ACHN (cell line): ENCODE measurements at places on chromosomes 2 and 18.
A peak's percentile ranks its signal among the peaks of the same experiment; 100 is the strongest.

DNA sequence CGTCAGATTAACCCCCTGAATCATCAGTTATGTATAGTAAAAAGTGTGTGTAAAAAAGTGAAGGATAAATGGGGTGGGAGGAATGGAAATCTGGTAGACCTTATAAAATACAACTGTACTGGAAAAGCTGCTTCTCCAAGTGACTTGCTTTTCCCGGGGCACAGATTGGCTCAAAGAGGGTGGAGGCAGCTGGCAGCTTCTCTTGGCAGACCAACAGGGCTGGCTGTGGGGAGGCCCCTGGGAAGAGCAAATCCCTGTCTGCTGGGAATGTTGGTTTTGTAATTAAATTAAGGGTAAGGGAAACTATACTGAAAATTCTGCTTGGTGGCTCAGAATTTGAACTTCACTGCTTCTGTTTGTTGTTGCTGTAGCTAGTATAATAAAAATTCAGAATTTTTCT, 154.2 kb upstream of the DLX2 start:
- DNase-seq = no peak

DNA sequence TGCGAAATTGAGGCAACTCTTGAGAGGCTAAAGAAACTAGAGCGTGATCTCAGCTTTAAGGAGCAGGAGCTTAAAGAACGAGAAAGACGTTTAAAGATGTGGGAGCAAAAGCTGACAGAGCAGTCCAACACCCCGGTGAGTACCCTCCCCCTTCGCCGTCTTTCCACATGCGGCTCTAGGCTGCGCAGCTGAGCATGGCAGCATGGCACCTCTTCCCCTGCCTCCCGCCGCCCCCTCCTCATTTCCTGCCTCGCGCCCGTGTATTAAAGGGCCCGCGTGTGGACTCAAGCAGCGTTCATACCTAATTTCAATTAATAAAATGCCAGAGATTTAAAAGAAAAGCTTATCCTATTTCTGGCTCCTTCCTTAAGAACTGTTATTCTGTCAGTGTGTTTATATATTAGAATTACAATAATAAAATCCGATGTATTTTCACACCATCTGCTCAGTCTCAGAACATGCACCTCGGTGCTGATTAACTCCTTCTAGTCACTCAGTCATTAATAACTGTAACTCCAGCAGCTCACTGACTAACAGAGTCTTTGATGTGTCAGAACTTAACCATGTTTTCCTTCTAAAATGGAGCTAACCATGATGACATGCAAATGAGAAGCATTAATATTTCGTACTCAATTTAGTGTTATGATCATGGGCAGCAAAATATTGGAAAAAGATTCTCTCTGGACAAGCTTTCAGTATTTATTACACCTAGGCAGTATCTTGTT, 137.4 kb upstream of the CDCA7 start:
- DNase-seq = no peak

- DNase-seq = no peak
These were observed 59.1 kb downstream of the INO80C start for GRCh38 chr18:35438480-35439234.

DNA sequence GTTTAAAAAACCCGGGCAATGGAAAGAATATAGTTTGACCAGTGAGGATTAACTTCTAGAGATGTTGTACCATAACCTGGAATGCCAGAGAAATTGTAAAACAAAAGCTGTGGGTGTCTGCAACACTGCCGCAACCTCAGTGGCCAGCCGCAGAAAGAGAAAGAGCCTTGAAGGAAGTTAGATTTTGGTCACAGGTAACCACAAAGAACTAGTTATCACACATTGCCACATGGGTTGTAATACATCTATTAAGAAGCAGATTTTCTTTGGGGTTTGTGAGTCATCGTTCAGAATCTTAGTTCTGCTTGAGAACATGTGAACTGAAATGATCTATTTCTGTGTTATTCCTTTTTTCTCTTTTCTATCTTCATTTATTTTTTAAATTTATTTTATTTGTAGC, 222.9 kb upstream of the AGAP1 start:
- DNase-seq = no peak

GRCh38 chr18:3480827-3481573, 31.0 kb downstream of the TGIF1 start:
- no peak for DNase-seq

- DNase-seq = peak; percentile 57
These were observed 128.0 kb upstream of the GYPC start for GRCh38 chr2:126527836-126528490.

- DNase-seq = no peak
These were observed 405.6 kb upstream of the MEX3C start for GRCh38 chr18:51603111-51603510.

- DNase-seq = no peak
These were observed 355.6 kb downstream of the STK39 start for GRCh38 chr2:167891841-167892240.

GRCh38 chr2:11624893-11625292, 45.1 kb downstream of the NTSR2 start:
- no peak for DNase-seq

- DNase-seq = no peak
These were observed 69.4 kb downstream of the LIPG start for GRCh38 chr18:49631146-49631866.

GRCh38 chr2:100773538-100773937, 46.4 kb upstream of the NPAS2 start:
- no peak for DNase-seq

DNA sequence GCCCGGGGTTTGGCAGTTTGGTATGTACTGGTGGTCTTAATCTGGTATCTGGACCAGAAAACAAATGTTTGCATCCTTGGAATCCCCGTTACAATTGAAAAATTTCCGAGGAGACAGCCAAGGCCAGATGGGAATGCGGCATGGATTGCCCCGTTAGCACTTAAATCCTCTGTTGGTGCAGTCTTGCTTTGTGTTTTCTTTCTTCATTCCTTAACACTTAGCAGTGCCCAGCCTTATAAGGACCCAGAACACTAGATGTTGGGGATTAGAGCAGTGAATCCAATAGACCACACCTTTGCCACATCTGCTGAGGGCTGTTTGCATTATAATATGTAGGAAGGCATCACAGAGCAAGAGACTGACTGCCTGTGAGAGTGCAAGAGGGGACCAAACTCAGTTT, 12.8 kb upstream of the ZNF532 start:
- DNase-seq = no peak

DNA sequence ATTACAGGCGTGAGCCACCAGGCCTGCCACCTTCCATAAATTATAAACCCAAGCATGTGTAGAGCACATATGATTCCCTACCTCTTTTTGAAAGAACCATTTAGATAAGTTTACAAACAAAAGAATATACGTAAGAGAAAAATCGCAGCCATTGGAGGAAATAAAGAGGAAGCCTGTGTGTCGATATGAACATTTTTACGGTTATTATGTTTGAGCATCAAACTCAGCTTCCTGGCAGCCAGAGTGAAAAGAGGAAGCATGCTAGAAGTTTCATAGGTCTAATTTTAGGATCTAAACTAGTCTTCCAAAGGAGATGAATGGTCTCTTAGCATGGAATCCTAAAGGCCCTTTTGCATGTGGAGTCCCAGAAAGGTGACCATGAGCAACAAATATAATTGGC, 104.3 kb downstream of the PLB1 start:
- DNase-seq = no peak
